CD8-positive, alpha-beta T cell (primary cell): ENCODE measurements at places on chromosomes 11 and 22.
A peak's percentile ranks its signal among the peaks of the same experiment; 100 is the strongest.

GRCh38 chr11:9462806-9463537 lies 2.2 kb downstream of the ZNF143 start:
- DNase-seq, result no peak

- no peak for DNase-seq
Measured at GRCh38 chr22:32576553-32577253, 102.1 kb downstream of the FBXO7 start.

DNA sequence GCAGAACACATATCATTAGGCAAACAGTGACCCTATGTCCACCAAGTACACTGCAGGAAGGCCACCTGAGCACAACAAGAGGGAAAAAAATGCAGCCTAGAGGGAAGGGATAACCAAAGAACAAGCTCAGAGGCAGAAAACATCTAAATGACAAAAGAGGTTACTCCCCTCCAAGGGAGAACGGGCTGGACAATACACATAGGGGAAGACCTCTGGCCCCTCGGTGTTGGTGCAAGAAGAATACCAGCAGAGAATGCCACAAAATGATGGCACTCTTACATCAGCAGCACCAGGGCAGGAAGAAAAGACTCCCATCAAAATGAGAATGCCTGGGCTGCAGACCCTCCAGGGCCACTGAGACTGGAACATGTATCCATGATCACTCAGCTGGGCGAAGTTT lies 66.6 kb upstream of the OPCML start:
- DNase-seq, result no peak

DNA sequence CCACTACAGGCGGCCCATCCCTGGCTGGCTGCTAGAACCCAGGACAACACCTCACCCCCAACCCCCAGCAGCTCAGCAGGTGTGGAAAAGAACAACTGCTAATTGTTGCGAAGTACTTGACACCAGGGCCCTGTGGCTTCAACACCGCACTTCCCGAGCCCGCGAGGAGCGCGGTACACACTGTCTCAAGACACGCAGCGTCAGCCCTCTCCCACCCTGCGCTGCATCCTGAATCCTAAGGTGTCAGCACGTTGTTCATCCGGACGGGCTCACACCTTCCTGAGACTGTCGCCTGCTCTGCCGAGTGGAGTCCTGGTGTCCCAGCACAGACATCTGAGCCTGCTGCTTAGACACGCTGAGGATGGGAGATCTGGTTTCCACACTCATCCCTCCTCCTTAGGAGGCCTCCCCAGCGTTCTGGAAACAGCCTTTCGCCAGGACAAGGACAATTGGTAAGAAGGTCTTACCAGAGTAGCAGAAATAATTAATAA lies 1336.2 kb downstream of the BRD1 start:
- no peak for DNase-seq

DNA sequence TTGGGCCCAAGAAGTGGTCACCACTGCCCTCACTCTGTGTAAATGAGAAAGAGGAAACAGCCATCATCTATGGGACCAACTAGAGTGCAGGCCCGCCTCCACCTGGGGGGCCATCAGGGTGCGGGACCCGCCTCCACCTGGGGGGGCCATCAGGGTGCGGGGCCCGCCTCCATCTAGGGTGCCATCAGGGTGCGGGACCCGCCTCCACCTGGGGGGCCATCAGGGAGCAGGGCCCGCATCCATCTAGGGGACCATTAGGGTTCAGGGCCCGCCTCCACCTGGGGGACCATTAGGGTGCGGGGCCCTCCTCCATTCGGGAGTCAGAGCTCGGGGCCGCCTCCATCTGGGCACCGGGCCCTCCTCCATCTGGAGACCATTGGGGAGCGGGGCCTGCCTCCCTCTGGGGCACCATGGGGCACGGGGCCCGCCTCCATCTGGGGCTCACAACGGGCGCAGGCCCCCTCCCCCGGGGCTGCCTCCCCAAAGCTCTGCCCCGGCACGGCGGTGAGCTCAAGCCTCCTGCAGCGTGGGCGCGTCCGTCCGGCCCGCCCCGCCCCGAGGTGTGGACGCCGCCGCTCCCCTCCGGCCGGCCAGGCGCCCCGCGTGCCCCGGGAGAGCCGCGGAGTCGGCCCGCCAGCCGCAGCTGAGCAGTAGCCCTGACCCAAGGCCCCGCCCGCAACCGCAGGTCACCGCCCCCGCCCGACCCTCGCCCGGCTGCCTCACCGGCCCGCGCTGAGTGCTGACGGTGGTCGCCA lies 512 bp downstream of the TOLLIP start:
- no peak for DNase-seq

GRCh38 chr11:121520243-121521144 lies 67.7 kb upstream of the SORL1-AS1 start:
- DNase-seq, result no peak

DNA sequence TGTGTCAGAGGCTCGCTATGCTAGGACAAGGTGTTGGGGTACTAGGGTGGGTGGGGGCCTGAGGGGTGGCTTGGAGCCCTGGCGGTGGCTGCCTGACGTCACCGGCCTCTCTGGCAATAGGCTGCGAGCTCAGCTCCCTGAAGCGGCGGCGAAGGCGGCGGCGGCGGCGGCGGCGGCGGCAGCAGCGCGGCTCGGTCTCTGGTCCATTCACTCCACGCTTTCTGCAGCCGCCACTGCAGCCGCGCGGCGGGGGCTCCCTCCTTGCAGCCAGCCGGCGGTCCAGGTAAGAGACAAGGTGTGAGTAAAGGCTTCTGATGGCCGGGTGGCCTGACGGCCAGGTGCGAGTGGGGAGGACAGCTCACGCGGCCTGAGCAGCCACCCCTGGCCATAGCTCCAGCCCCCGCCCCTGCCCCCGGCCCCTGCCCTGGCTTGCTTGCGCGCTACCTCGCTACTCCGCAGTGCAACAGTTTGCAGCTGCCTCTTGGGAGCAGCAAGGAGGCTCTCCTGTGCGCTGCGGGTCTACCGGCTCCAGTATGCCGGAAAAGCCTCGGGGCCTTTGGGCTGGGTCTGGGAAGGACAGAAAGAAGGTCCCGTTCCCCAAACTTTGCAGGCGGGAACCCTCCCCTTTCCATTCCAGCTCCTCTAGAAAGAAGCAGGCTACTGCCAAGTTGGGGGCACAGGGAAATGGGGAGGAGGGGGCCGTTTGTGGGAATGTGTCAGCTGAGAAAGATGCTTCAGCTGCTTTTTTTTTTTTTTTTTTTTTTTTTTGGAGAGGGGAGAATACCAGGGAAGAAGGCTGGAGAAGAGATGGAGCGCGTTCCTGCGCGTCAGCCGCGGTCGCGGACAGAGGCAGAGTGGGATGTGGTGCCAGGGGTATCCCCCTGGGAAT lies at the start of gene C11orf87:
Gene C11orf87 (plus strand): TSS at position 210 of the 889 bp plus-strand sequence. CDS start 1,444 bp downstream, outside the sequence.
- DNase-seq, result no peak

GRCh38 chr11:63839508-63840355 lies 822 bp downstream of the MARK2 start:
- no peak for DNase-seq

DNA sequence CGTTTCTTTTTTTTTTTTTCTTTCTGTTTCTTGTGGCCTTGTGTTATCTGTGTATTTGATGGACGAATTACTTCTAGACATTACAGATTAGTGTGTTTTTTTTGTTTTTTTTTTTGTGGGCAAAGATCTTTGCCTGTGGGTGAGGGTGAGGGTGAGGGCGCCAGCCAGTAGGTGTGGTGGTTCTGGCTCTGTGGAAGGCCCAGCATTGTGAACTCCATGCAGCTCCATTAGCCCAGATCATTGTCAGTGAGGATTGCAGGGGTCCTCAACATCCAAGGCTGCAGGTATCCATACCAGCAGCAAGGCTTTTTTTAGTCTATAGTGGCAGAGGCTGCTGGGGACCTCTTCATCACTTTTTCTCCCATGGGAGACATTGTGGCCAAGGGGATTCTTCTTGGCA lies 13.7 kb downstream of the BIRC2 start:
- DNase-seq, result peak; percentile 42

- DNase-seq, result no peak
Measured at GRCh38 chr11:88421530-88421929, 84.0 kb upstream of the CTSC start.

DNA sequence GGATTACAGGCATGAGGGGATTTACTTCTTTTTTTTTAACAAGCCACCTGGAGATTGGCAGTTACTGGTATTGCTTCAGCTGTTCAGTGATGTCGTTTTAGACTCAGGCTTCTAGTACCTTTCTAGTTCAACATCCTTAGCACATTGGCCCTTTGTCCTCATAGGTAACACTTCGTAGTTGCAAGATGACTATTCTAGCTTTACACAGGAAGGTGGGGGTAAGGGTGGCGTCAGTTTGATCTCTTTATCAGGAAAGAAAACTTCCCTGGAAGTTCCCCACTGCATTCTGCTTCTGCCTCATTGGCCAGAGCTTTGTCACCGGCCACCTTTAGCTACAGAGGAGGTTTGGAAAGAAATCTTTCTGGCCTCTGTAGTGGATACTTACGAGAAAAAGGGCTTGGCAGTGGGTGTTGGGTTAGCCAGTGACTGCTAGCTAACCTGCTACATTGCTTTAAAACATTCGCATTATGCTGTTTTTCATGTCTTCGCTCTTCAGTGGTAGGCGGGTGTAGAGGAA lies 40.7 kb downstream of the SFI1 start:
- DNase-seq, result no peak

- DNase-seq, result no peak
Measured at GRCh38 chr11:18394928-18395734, 768 bp downstream of the LDHA start.

DNA sequence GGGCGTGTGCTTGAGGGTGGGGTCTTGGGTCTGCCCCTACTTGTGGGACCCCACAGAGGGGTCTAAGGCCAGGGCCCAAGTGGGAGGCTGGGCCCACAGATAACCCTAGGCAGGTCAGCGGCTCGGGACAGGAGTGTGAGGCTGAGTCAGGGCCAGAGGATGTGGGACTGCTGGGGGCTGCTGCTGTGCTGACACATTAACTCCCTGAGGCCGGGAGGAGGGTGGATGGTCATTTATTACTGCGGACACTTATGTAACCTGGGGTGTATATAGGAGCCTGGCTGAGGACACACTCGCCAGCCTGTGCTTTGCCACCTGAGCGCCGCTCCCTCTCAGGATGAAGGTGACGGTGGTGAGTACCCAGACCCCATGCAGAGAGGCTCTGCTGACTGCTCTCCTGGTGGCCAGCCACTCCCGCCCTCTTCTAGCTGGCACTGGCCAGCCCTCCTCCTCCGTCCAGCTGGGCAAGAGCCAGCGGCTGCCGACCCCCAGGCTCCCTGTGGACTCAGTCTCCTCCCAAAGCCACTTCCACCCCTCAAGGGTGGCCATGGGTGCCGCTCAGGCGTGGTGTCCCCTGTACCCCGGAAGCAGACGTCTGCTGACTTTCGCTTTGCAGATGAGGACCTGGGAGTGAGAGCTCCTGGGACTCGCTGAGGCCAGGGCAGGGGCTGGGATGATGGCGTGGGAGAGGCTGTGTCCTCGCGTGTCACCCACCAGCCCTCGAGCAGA lies at the start of gene MIOX:
Gene MIOX (plus strand): TSS at position 299 of the 729 bp plus-strand sequence. CDS start 39 bp downstream, at position 338.
- DNase-seq, result no peak

- DNase-seq, result no peak
Measured at GRCh38 chr11:117074119-117074518, 24.1 kb downstream of the SIK3 start.

GRCh38 chr11:2663915-2664314 lies 35.9 kb downstream of the KCNQ1OT1 start:
- DNase-seq, result no peak

- DNase-seq, result no peak
Measured at GRCh38 chr11:34168642-34169420, 63.4 kb downstream of the NAT10 start.

DNA sequence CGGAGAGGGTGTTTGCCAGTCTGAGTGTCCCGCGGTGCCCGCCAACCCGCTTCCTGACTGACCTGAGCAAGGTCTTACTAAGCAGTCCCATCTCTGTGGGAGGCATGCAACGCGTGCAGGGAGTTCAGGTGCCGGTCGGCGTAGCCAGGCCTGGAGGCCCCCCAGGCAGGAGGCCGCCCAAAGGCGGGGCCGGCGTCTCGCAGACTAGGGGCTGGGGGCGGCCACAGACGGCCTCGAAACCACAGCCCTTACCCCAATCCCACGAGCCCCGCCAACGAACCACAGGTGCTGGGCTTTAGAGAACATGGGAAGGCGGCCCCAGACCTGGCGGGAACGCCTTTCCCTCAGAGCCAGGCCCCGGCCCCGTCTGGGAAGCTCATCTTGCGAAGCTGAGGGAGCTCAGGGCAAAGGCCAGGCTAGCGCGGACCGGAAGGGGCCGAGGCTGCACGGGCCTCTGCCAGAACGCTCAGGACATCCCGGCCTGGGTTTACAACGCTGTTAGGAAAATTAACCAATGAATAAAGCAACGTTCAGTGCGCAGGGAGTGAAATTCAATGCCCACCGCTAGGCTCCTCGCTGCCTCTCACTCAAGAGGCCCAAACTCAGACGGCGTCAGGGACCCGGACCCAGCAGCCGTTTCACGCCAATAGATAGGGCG lies 2.1 kb upstream of the MTFP1 start:
- peak; percentile 38 for DNase-seq

GRCh38 chr22:25645964-25646363 lies 81.5 kb downstream of the GRK3 start:
- DNase-seq, result no peak

DNA sequence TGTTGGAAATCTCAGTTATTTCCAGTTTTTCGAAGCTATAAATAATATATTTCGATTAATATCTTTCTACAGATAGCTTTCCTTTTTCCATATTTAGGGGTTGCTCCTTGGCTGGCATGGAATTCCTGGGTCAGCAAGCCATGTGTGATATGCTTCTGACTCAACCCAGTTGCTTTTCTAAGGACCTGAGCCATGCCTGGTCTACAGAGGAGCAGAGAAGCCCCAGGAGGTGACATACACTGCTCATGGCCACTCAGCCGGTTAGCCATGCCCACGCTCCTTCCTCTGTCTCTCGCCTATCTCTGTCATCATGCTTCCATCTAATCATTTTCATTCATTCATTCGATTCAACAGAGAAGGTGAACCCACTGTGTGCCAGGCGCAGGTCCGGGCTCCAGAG lies 23.2 kb upstream of the PDGFB start:
- DNase-seq, result no peak
